ENCODE measurements at places on chromosomes 4 and X.
A peak's percentile ranks its signal among the peaks of the same experiment; 100 is the strongest.

DNA sequence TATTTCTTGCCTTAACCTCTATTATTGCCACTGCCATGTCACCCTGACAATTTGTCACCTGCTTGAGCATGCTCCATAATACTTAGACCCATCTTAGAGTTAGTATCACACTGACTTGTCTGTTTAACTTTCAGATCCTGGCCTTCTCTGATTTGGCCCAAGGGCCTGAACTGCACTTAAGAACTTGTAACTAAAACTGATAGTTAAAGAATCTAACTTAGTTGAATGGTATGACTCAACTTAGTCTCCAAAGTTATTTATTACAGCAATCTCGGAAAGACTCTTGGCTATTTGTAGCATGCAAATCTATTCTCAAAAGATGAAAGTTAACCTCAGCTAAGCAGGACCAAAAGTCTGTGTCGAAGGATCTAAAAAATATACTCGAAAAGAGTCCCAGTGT, 72.3 kb downstream of the IGSF1 start:
- no peak for DNase-seq

- no peak for DNase-seq
Measured at GRCh38 chr4:71004281-71004851, 10.9 kb downstream of the DCK start.

GRCh38 chr4:48121180-48121579, 12.9 kb downstream of the TXK start:
- DNase-seq = no peak

DNA sequence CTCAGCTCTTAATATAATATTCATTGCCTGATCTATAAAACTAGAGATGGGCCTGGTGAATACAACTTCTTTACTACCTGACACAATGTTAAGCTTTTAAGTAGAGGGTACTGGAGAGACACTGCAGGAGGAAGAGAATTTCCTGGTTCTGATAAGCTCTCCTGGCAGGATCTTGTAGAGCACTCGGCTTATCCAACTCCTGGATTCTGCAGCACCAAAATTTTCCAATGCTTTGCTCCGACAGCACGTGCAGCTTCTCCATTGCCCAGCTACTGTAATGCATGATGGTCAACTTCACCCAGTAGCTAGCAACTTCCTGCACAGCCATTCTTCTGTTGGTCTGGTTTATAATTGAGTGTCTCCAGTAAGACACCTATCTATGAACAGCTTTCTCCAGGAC, 686.2 kb upstream of the BOD1L1 start:
- no peak for DNase-seq

DNA sequence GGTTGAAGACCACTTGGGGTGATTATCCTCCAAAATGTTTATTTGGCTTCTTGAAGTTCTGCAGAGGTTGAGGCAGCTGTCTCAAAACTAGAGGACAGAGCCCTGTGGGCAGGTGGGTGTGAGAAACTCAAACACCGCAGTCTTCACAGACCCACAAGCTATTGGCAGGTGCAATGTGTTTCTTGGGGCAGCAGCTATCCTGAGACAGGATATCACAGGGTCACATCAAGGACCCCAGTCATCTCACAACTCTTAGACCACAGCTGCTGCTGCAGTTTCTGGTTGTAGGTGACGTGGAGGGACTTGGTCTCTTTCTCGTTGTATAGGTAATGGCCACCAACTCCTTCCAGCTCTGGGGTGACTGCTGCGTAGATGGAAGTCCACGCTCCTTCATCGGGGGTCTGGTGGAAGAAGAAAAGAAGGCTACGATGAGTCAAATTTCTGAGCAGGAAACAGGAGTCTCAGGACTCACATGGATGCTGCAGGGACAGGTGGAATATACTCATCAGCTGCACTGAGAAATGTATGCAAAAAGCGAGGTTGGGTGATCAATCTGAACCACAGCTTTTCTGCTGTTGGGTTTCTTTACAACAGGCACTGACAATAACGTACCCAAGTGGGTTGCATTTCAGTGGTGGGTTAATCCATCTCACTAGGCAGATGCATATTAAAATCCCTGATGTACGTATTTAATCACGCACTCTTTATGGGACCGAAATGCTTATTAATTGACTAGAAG, 279.8 kb downstream of the DHRSX start:
- no peak for DNase-seq

GRCh38 chrX:97616883-97617530, 733.3 kb downstream of the RPA4 start:
- peak; percentile 55 for DNase-seq

- no peak for DNase-seq
Measured at GRCh38 chr4:77859256-77859655, 3.4 kb upstream of the MRPL1 start.

GRCh38 chr4:37989398-37990260, 29.4 kb downstream of the PTTG2 start:
- DNase-seq = no peak

DNA sequence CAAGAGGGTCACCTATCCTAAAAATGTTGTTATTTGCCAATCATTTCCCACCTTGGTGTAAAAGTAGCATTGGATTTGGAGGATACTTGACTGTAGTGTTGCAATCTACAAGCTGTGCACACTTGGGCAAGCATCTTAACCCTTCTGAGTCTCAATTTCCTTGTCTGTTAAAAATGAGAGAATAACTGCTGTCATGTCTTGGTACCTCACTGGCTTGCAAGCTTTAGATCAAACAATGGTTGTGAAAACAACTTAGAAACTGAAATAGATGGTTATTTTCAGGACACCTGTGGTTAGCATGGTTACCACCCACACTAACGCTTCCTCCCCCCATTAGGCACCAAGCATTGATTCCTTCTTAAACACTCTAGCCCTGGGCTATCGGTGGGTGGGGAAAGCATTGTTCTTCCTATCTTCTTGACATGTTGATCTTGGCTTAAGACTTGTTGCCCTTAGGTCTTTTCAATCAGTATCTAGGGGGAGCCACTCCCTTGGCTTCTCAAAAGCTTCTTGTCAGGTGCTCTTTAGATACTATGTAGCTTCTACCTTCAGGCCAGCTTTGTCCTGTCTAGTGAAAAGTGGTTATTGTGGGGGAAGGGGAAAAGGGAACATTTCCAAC, 10.6 kb upstream of the AMOT start:
- DNase-seq = no peak

Measured in urothelium cell line (cell line).